ENCODE measurements at places on chromosomes 7 and 10. TPM values are rescaled to one million over a fixed set of nuclear protein-coding genes. Genes with fewer than 3 reads are reported as not detected.

COL26A1 gene
- total RNA-seq: not detected

CYP2C9 gene
- not detected for total RNA-seq

PLEKHS1 gene
- total RNA-seq: 0.08 TPM

PRPS1L1 gene
- total RNA-seq: not detected

Data from CD4-positive, alpha-beta T cell (primary cell).